ENCODE measurements at places on chromosomes 11 and 22. TPM values are rescaled to one million over a fixed set of nuclear protein-coding genes. Genes with fewer than 3 reads are reported as not detected.

DNA sequence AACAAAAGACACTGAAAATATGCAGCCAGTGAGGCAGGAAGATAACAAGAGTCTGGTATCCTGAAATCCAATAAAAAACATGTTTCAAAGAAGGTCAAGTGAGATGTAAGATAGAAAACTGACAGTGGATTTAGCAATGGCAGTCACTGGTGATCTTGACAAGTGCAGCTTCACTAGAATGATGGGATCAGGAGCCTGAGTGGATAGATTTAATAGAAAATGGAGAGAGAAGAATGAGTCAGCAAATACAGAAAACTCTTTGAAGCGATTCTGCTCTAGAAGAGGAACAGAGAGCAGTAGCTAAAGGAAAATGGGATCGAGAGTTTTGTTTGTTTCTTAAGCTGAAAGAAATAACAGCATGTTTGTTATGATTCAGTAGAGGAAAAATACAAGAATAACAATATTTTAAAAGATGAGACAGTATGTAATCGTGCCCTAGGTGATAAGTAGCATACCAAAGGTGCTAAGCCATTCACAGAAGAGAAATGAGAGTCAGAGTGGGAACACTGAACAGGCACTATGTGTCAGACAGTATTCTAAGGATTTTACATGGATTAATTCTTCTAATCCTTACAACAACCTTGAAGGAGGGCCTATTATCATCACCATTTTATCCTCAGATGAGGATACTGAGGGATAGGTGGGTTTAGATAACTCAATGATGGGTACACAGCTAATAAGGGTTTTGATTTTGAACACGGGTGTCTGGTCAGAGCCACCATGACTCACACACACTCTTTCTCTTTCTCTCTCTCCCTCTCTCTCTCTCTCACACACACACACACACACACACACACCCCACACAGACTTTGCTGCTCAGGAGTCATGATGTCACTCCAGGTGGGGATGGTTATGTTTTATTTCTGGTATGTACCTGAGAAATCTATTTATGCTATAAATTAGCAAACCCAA, 36.3 kb downstream of the MRE11 start:
- no peak for DNase-seq

Gene PHOX2A
- not detected for total RNA-seq

GRCh38 chr11:108223348-108224149, 682 bp downstream of the ATM start:
- DNase-seq, result no peak

- DNase-seq, result no peak
Observed at GRCh38 chr11:76735841-76736240, 47.3 kb upstream of the TSKU start.

Gene FGF19
- not detected for total RNA-seq

- DNase-seq, result no peak
Observed at GRCh38 chr11:42521994-42522393, 789.8 kb upstream of the API5 start.

DNA sequence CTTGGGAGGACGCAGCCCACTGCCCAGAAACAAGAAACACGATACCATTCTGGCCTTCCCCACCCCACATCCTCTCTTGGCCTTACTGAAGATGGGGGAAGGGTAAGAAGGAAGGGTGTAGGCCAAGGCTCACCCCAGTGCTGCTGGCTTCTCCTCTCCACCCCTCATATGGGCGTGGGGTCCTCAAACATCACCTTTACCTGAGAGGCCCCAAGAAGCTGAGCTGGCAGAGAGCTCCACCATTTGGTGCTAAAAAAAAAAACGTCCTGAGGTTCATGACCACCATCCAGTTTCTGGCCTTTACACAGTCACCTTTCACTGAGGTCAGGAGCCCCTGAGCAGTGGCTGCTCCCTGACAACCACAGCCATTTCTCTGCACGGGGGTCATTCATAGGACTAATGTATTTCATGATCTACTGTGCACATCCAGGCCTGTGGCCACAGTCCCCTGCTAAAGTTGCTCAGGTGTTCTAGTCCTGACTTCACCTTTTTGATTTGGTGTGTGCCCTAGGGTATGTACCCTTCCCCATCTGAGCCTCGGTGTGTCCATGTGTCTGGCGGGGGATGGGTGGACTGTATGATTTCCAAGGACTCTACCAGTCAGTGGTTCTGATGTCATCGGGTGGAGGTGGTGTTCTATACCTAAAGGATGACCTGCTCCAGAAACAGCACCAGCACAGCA, 15.1 kb downstream of the RHOG start:
- DNase-seq, result no peak

GRCh38 chr22:38707346-38707745, 1.6 kb downstream of the GTPBP1 start:
- peak; percentile 48 for DNase-seq

- no peak for DNase-seq
Observed at GRCh38 chr11:45282081-45282480, 4.1 kb downstream of the SYT13 start.

DNA sequence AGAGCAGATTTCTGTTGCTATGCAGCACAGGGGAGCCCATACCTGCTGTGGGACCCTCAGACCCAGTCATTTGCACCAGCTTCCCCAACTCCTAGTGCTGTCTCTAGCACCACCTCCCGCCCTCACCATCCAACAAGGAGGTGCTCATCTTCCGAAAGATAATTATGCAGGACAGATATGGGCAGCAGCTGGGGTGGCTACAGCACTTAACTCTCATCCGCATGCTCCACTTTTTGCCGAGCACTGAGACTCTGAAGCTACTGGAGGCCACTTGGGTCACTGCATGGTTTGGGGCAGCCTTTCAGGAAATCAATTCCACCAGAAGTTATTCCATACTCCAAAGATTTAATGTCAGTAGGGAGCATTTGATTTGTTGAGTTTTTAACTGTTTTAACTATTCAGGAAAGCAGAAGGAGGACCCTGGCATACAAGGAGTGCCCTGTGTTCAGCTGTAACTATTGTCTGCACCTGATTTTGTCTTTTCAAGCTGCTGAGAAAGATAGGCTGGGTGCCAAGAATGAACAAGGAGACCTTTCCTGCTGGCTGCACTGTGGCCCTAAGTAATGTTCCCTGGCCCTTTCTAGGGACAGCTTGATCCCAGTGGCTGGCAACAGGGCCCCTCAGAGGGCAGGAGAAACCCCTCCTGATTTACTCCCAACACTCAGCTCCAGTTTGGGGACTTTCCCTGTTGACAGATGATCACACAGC, 67.3 kb upstream of the CSNK2A3 start:
- DNase-seq, result no peak

Gene B3GAT3
- 17.9 TPM for total RNA-seq

Gene MYO7A
- total RNA-seq, result 0.40 TPM

DNA sequence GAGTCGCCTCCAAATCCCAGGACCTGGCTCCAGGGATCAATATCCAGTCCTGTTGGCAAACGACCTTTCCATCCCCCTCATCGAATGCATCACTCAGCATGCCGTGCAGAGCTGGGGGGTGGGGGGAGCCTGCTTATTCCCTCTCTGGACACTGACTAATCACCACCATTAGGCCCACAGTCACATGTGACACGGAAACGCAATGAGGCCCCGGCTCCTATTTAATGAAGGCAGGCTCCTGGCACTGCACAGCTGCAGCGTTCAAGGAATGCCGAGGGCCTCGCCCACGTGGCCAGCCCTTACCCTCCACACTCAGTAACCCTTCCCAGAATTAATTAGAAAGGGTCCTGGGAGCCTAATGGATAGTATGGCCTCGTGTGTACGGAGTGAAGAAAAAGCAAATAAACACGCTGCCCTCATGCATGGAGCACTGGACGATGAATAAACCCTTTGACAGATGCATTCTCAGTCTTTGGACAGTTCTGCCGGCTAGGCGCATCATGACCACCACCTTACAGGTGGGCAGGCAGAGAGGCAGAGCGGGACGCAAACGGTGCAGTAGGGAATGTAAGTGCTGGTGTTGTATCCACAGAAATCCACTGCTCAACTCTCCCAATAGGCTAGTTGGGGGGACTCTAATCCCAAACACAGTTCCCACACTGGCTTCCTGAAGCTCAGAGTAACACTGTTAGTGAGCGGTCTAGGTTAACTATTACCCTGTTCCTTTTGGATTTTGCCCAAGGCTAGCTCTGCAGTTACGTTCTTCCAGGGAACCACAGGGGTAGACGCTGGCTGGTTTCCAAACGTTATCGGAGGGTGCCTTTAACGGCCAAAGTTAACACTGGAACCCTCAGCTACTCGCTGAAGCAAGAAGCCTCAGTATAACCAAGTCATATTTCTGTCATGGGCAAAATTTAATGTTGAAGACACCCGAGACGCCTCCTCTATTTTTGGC, 490.1 kb downstream of the OPCML start:
- peak; percentile 31 for DNase-seq

DNA sequence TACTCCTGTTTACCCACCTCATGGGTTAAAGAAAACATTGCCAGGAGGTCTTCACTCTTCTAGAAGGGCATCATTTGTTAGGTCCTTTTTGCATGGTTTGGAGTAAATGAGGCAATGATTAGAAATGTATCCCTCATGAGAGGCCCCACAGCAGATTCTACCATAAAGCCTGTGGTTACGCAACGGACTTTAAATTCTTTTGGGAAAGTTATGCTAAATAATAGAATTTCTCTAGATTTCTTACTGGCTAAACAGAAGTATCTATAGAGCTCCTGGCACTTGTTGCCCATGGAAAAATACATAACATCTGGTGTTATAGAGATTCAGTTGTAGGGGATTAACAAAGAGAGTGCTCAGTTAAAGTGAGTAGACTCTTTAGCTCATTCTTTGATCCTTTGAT, 15.1 kb upstream of the ATXN10 start:
- DNase-seq, result no peak

DNA sequence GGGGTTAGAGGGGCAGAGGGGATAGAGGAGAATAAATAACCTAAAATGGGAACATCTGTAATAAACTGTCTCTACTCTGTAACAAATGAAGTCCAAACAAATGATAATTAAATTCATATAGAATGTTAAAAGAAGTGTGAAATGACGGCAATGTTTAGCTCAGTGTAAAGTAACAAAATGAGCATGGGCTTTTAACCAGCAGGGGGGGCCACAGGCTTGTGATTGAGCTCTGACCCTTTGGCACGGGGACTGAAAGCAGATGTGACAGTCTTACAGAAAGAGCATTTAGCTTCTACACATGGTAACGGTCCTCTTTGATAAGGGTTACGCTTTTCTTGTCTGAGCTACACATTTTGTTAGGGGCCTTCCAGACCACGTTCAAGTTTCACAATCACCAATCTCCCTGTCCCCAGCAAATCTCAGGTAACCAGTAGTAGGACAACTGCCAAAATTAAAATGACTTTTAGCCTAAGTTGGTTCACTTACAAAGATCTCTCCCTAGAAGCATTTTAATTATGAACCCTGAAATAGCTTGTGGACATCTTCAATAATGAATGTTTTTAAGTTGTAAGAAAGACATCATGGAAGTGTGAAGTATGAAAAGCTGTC, 262.5 kb downstream of the DCDC1 start:
- peak; percentile 11 for DNase-seq

Gene LRRN4CL
- total RNA-seq, result 0.98 TPM

DNA sequence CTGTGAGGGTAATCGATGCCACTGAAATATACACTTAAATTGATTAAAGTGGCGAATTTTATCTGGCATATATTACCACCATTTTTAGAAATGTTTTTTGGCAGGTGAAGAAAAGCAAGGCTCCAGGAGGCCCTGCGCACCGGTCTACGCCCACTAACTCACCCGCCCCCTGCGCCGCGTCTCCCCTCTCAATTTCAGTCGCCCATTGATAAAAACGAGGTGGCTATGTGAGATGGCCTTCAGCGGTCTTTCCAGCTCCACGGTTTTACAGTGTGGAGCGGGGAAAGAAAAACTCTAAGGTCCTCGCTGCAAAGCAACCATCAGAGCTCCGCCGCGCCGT, 602 bp upstream of the AQP11 start:
- no peak for DNase-seq

GRCh38 chr11:120807414-120808150, 216.3 kb upstream of the TBCEL start:
- DNase-seq, result peak; percentile 82

- DNase-seq, result peak; percentile 76
Observed at GRCh38 chr22:46053563-46054090, 76.7 kb upstream of the WNT7B start.

GRCh38 chr22:20064140-20064480, 15.9 kb upstream of the DGCR8 start:
- no peak for DNase-seq

- DNase-seq, result no peak
Observed at GRCh38 chr11:19116276-19116970, 545 bp upstream of the ZDHHC13 start.

DNA sequence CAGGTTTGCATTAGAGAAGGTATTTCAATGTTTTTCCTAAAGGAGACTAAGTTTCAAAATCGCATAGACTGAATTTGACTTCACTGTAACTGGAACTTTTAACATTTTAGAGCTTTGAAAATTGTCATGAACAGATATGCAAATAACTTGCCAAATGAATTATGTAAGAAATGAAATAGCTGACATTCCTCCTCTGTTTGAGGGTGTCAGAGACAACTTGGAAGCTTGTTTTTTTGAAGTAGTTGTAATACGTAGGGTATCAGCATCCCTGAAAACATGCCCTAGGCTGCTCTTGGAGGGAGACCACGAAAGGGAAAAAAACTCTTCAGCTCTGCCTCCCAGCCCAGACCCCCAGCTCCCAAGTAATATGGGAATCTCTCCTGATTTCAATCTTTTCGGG, 41.3 kb upstream of the CCDC179 start:
- no peak for DNase-seq

Gene HIRA
- 16.6 TPM for total RNA-seq

- DNase-seq, result no peak
Observed at GRCh38 chr11:88383447-88383846, 45.9 kb upstream of the CTSC start.

- DNase-seq, result peak; percentile 21
Observed at GRCh38 chr11:126079621-126080124, 17.0 kb upstream of the CDON start.

- peak; percentile 7 for DNase-seq
Observed at GRCh38 chr11:102289592-102289991, 27.7 kb upstream of the BIRC3 start.

DNA sequence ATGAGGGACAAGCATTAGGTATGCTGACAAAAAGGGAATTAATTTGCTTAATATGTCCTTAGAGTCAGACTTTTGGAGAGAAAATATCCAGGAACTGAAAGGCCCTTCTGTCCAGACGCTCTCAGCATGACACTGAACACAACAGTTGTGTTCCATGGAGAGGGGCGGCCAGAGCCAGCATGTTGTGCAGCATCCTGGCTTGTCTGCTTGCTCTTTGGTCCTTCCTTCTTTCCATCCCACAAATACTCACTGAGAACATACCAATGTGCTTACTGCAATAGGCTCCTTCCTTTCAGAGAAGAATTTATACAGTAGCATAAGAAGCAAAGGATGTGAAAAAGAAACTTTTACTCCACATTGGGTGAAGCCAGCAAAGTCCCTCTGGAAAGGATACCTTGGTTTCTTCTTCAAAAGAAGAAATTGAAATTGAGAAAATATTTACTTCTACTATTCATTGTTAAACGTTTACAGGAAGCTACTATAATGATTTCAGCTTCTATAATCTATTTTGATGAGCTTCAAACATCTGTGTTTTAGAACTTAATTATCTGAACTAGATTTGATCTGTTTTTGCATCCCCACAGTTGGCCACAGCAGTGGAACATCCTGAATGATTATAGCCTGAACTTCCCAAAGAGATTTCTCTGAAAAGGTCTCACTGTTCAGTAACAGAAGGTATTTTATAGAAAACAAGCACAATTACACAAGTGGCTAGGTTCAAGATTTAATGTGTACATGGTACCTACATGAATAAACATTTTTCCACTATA, 304.1 kb upstream of the PITPNB start:
- no peak for DNase-seq

GRCh38 chr11:69982690-69983570, 95.2 kb upstream of the ANO1 start:
- DNase-seq, result no peak

- DNase-seq, result no peak
Observed at GRCh38 chr22:46936378-46936903, 174.0 kb downstream of the TBC1D22A start.

GRCh38 chr11:1836011-1836945, 1.5 kb downstream of the SYT8 start:
- no peak for DNase-seq

Data from Daoy (cell line).